ENCODE measurements at places on chromosomes 4 and X.

- no peak overlapping the region for H3K4me3 ChIP-seq
- H3K36me3 ChIP-seq, result no peaks in the 10 kb centered on the region
- no peak for DNase-seq
- peaks cover 3% of the 10 kb centered on the region for H3K4me1 ChIP-seq
Measured at GRCh38 chr4:37400241-37400881, 155.8 kb downstream of the NWD2 start.

GRCh38 chr4:87679449-87680169 lies 29.5 kb downstream of the DMP1 start:
- H3K27ac ChIP-seq, result no peak overlapping the region
- H3K36me3 ChIP-seq, result peaks cover 1% of the 10 kb centered on the region
- no peak overlapping the region for H3K4me3 ChIP-seq
- no peak for DNase-seq
- no peaks in the 10 kb centered on the region for H3K4me1 ChIP-seq

- no peak for DNase-seq
- H3K4me3 ChIP-seq, result no peak overlapping the region
- peaks cover 13% of the 10 kb centered on the region for H3K27me3 ChIP-seq
- no peak overlapping the region for H3K27ac ChIP-seq
- H3K4me1 ChIP-seq, result peaks cover 2% of the 10 kb centered on the region
Measured at GRCh38 chr4:76626686-76627465, 191.8 kb downstream of the SHROOM3 start.

GRCh38 chrX:8748855-8749254 lies 16.9 kb upstream of the ANOS1 start:
- peaks cover 14% of the 10 kb centered on the region for H3K27me3 ChIP-seq
- DNase-seq, result no peak
- no peak overlapping the region for H3K27ac ChIP-seq
- H3K4me3 ChIP-seq, result no peak overlapping the region
- H3K36me3 ChIP-seq, result no peaks in the 10 kb centered on the region

DNA sequence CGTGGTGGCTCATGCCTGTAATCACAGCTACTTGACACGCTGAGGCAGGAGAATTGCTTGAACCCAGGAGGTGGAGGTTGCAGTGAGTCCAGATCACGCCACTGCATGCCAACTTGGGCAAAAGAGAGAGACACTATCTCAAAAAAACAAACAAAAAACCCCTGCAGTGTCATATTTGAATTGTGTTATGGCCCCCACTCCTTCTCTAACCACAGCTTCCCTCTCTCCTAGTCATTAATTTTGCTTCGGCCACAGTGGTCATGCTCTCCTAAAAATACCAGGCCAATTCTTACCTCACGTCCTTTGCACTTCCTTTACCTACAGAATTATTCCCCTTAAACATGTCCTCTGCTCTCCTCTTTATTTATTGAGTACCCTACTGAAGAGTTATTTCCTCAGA lies 206.1 kb downstream of the PPP3CA start:
- H3K4me1 ChIP-seq, result peaks cover 62% of the 10 kb centered on the region
- peaks cover 2% of the 10 kb centered on the region for H3K36me3 ChIP-seq
- DNase-seq, result no peak
- no peaks in the 10 kb centered on the region for H3K27me3 ChIP-seq

DNA sequence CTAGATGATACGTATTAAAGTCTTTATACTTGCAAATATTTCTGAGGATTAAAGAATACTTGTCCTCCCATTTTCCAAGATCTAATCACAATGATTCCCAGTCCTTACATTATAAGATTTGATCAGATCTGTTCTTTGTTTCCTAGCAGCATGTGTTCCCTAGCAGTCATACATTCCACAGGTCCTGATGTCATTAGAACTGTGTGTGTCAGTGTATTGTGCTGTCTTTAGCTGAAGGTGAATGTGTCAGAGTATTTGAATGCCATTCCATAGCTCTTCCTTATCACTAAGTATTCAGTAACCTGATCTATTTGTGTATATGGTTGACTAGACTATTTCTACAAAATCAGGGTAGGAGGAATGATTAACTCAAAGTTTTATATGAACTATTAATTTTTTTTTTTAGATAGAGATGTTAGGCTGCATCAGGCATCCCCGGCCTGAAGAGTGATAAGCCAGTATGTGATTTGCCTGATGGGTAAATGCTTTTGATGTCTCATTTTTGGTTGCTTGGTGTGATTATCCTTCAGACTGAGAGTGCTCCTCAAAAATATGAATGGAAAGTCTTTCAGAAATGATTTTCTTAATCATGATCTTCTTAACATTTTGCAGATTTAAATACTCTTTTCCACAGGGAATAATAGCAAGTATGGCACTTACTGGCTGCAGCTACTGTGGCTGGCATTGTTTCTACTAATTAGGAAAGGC lies 4.4 kb downstream of the ADGRL3 start:
- no peak overlapping the region for H3K27ac ChIP-seq
- no peak for DNase-seq
- peaks cover 16% of the 10 kb centered on the region for H3K4me1 ChIP-seq
- peaks cover 6% of the 10 kb centered on the region for H3K36me3 ChIP-seq
- H3K4me3 ChIP-seq, result no peak overlapping the region

- no peak overlapping the region for H3K27ac ChIP-seq
- no peaks in the 10 kb centered on the region for H3K36me3 ChIP-seq
- no peaks in the 10 kb centered on the region for H3K27me3 ChIP-seq
- H3K4me1 ChIP-seq, result no peaks in the 10 kb centered on the region
- no peak overlapping the region for H3K4me3 ChIP-seq
Measured at GRCh38 chrX:3514996-3515395, 168.5 kb upstream of the MXRA5 start.

DNA sequence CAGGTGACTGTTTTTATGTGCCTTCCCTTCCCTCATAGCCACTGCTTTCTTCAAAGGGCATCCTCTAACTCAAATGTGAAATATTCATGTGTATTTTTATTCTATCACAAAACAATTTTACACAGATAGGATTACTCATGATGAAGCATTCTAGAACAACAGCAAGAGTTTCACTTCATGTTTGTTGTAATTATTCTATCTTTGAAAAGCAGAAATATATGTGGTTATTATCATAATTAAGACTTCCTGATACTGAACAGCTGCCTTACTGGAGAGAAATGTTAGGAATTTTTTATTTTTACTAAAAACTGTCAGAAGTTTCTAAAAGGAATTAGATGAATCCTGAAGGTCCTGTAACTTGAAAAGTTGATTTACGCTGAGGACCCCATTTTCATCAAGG lies 229.1 kb downstream of the PALLD start:
- H3K27me3 ChIP-seq, result no peaks in the 10 kb centered on the region
- no peak overlapping the region for H3K4me3 ChIP-seq
- peak overlapping the region; percentile 93 for H3K27ac ChIP-seq
- H3K36me3 ChIP-seq, result peaks cover 11% of the 10 kb centered on the region
- no peak for DNase-seq
- H3K4me1 ChIP-seq, result peaks cover 63% of the 10 kb centered on the region

- no peaks in the 10 kb centered on the region for H3K36me3 ChIP-seq
- no peaks in the 10 kb centered on the region for H3K4me1 ChIP-seq
- no peak overlapping the region for H3K4me3 ChIP-seq
- no peak overlapping the region for H3K27ac ChIP-seq
- H3K27me3 ChIP-seq, result peaks cover 6% of the 10 kb centered on the region
- no peak for DNase-seq
Measured at GRCh38 chr4:142861351-142861750, 15.2 kb upstream of the INPP4B start.

DNA sequence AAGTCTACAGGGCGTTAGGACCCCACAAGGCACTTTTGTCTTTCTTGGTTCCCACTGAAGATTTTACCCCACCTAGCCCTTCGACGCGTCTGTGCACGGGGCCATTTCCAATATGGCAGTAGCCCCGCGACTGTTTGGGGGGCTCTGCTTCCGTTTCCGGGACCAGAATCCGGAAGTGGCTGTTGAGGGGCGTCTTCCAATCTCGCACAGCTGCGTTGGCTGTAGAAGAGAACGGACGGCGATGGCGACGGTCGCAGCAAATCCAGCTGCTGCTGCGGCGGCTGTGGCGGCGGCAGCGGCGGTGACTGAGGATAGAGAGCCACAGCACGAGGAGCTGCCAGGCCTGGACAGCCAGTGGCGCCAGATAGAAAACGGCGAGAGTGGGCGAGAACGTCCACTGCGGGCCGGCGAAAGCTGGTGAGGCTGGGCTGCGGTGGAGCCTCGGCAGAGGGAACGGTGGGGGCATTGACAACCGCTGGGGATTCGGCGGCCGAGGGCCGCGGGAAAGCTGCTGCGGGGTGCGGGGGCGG lies at the start of gene USP11:
Gene USP11, plus strand, starts transcription at position 207 of the 530 bp plus-strand sequence. Its CDS starts 35 bp downstream, at position 242.
- H3K27me3 ChIP-seq, result no peaks in the 10 kb centered on the region
- H3K4me1 ChIP-seq, result peaks cover 8% of the 10 kb centered on the region
- peak; percentile 51 for DNase-seq

DNA sequence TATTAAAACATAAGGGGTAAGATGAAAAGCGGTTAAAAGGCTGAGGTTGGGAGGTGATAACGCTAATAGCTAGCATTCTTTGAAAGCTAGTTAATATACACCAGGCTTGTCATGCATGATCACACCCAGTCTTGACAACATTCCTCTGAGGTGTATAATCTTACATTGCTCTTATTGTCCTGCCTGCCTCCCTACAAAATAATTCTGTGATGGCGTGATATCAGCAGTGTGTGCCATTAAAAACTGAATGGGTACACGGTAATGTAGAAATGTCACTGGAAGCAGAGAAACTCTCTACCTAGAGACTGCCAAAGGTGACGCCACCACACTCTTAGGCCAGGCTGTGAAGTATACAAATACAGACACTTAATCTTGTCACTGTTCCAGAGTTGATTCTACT lies 68.1 kb downstream of the DIAPH2 start:
- H3K4me1 ChIP-seq, result no peaks in the 10 kb centered on the region
- no peak overlapping the region for H3K4me3 ChIP-seq
- no peak overlapping the region for H3K27ac ChIP-seq
- H3K36me3 ChIP-seq, result peaks cover 1% of the 10 kb centered on the region
- no peaks in the 10 kb centered on the region for H3K27me3 ChIP-seq

GRCh38 chrX:141375011-141375760 lies 132.9 kb upstream of the SPANXC start:
- H3K4me3 ChIP-seq, result no peak overlapping the region
- no peak overlapping the region for H3K27ac ChIP-seq
- H3K27me3 ChIP-seq, result no peaks in the 10 kb centered on the region
- no peaks in the 10 kb centered on the region for H3K4me1 ChIP-seq

DNA sequence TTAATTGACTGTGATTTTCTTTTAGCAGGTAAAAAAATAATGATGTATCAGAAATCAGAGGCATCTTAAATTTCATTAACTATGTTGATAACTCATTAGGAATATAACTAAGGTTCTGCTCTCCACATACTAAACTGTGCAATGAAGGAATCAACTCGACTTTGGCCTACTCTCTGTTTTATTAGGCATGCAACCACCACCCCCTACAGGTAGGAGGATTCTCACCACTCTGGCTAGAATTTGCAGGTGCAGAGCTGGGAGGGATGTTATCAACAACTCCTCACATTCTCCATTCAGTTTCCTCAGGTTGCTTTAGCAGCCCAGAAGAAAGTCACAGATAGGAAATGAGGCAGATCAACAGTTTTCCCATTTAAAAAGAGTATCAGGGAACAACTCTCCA lies 160.1 kb downstream of the COX18 start:
- H3K27ac ChIP-seq, result no peak overlapping the region
- no peak overlapping the region for H3K4me3 ChIP-seq
- H3K36me3 ChIP-seq, result no peaks in the 10 kb centered on the region
- no peaks in the 10 kb centered on the region for H3K4me1 ChIP-seq
- DNase-seq, result no peak

DNA sequence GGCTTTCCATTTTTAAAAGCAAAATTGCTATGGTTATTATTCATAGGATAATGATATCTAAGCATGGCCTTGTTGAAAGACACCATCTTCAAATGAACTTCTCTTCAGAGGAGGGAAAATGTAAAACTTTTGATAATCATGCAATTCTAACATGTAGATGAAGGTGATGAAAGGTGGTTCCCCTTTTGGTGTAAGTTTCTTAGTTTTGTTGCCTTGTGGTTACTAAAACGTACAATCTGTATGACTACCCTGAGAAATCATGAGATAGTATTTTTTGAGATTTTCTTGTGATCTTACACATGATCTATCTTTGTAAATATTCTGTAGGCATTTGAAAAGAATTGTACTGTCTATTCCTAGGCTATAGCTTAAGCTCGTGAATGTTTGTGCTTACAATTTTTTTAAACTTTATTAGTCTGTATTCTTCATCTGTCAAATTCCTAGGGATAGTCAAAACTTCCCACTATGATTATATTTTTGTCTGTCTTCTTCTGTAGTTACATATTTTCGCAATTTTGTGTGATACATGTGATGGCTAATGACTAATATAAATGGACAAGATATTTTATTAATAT lies 47.5 kb downstream of the PTPN13 start:
- H3K4me3 ChIP-seq, result no peak overlapping the region
- H3K36me3 ChIP-seq, result no peaks in the 10 kb centered on the region
- no peak for DNase-seq
- H3K27ac ChIP-seq, result no peak overlapping the region
- H3K27me3 ChIP-seq, result no peaks in the 10 kb centered on the region

GRCh38 chr4:79864500-79865200 lies 208.4 kb downstream of the ANTXR2 start:
- no peak for DNase-seq
- no peak overlapping the region for H3K4me3 ChIP-seq
- no peaks in the 10 kb centered on the region for H3K4me1 ChIP-seq
- H3K36me3 ChIP-seq, result no peaks in the 10 kb centered on the region

GRCh38 chr4:122003335-122003734 lies 51.5 kb upstream of the TRPC3 start:
- no peak overlapping the region for H3K4me3 ChIP-seq
- no peaks in the 10 kb centered on the region for H3K36me3 ChIP-seq
- H3K27me3 ChIP-seq, result peaks cover 18% of the 10 kb centered on the region
- no peak for DNase-seq

DNA sequence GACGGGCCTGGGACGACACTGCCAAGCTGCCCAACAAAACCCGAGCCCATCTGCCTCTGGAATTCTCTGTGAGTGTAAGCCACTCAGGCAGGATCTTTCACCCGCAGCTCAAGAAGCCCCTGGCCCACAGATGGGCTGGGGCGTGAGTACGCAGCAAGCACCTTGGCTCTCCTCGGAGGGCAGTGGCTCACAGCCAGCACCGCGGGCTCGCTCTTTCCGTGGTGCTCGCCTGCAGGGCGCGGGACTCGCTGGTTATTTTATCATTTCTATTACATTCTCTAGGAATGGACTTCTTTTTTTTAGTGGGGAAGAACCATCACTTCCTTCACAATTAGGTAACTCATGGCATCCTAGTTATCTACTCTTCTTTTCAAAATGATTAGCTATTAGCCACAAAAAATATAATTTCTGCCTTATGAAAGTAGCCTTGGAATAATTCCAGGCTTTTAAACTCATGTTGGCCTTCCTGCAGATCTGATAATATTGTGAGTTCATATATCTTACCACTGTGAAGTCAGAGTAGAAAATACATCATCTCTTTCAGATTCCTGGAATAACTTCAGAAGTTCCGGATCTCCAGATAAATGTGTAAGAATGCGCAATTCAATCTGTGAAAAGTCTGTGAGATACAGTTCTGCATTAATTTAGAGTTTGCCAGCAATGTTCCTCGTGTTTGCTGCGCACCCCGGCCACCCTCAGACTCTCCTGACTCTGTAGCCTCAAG lies 68.6 kb downstream of the NAT8L start:
- no peaks in the 10 kb centered on the region for H3K4me1 ChIP-seq
- DNase-seq, result no peak

- no peaks in the 10 kb centered on the region for H3K36me3 ChIP-seq
- H3K4me3 ChIP-seq, result no peak overlapping the region
- H3K27ac ChIP-seq, result no peak overlapping the region
- no peaks in the 10 kb centered on the region for H3K4me1 ChIP-seq
- no peaks in the 10 kb centered on the region for H3K27me3 ChIP-seq
Measured at GRCh38 chrX:119008110-119008744, 33.8 kb downstream of the LONRF3 start.

- H3K27ac ChIP-seq, result no peak overlapping the region
- no peak for DNase-seq
- no peaks in the 10 kb centered on the region for H3K27me3 ChIP-seq
- no peaks in the 10 kb centered on the region for H3K36me3 ChIP-seq
- peaks cover 2% of the 10 kb centered on the region for H3K4me1 ChIP-seq
- no peak overlapping the region for H3K4me3 ChIP-seq
Measured at GRCh38 chrX:38109042-38109898, 102.9 kb downstream of the SYTL5 start.

Measured in stimulated activated naive B cell treated with anti-CD40 and anti-IgM and Interleukin-4, amounts not matched to agents 10 μg/mL and 1 μg/mL and 100 μg/mL, for 72 hours (primary cell).